ENCODE measurements at places on chromosomes 1 and 21.
A peak's percentile ranks its signal among the peaks of the same experiment; 100 is the strongest.

- no peak for DNase-seq
- H3K27ac ChIP-seq: no peak overlapping the region
- H3K27me3 ChIP-seq: no peaks in the 10 kb centered on the region
- no peak overlapping the region for H3K4me3 ChIP-seq
Measured at GRCh38 chr21:21968810-21969209, 970.6 kb downstream of the NCAM2 start.

GRCh38 chr1:76079475-76080227 is 5.1 kb downstream of the ST6GALNAC3 start:
- no peak overlapping the region for H3K27ac ChIP-seq
- H3K4me1 ChIP-seq: peaks cover 14% of the 10 kb centered on the region
- no peaks in the 10 kb centered on the region for H3K27me3 ChIP-seq
- DNase-seq: no peak

- H3K27ac ChIP-seq: no peak overlapping the region
- H3K4me3 ChIP-seq: no peak overlapping the region
- DNase-seq: no peak
- no peaks in the 10 kb centered on the region for H3K4me1 ChIP-seq
- no peaks in the 10 kb centered on the region for H3K36me3 ChIP-seq
- H3K27me3 ChIP-seq: no peaks in the 10 kb centered on the region
Measured at GRCh38 chr1:84330125-84330984, 28.8 kb downstream of the SAMD13 start.

GRCh38 chr1:202276081-202276715 is 65.5 kb downstream of the UBE2T start:
- peaks cover 8% of the 10 kb centered on the region for H3K27me3 ChIP-seq
- H3K36me3 ChIP-seq: no peaks in the 10 kb centered on the region
- no peak for DNase-seq
- peaks cover 6% of the 10 kb centered on the region for H3K4me1 ChIP-seq
- no peak overlapping the region for H3K27ac ChIP-seq

- no peak overlapping the region for H3K4me3 ChIP-seq
- DNase-seq: no peak
- H3K27me3 ChIP-seq: peaks cover 12% of the 10 kb centered on the region
- H3K36me3 ChIP-seq: no peaks in the 10 kb centered on the region
- no peak overlapping the region for H3K27ac ChIP-seq
- H3K4me1 ChIP-seq: peaks cover 58% of the 10 kb centered on the region
Measured at GRCh38 chr1:20323613-20323920, 32.9 kb downstream of the VWA5B1 start.

DNA sequence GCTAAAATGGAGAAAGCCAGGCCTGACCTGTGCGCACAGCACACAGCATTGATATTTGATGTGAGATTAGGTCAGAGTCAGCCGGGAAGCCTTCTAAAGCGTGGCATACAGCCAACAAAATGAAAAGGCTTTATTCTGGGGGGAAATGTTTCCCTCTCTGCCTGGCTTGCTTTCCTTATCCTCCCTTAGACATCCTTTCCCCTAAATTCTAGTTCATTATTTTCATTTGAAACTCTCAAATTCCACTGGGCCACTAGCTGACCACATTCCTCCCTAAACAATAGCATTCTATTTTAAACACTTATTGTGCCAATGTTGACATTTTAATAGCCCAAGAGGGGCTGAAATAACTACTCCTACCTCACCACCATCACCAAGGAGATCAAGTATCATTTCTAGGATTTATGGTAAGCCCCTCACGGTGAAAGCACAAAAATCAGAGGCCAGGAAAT is 49.4 kb downstream of the LEPR start:
- no peaks in the 10 kb centered on the region for H3K36me3 ChIP-seq
- H3K27ac ChIP-seq: peak overlapping the region; percentile 48
- no peak overlapping the region for H3K4me3 ChIP-seq

GRCh38 chr1:243394601-243395464 is 139.0 kb downstream of the SDCCAG8 start:
- peak; percentile 16 for DNase-seq
- peaks cover 3% of the 10 kb centered on the region for H3K4me1 ChIP-seq
- H3K27me3 ChIP-seq: no peaks in the 10 kb centered on the region

DNA sequence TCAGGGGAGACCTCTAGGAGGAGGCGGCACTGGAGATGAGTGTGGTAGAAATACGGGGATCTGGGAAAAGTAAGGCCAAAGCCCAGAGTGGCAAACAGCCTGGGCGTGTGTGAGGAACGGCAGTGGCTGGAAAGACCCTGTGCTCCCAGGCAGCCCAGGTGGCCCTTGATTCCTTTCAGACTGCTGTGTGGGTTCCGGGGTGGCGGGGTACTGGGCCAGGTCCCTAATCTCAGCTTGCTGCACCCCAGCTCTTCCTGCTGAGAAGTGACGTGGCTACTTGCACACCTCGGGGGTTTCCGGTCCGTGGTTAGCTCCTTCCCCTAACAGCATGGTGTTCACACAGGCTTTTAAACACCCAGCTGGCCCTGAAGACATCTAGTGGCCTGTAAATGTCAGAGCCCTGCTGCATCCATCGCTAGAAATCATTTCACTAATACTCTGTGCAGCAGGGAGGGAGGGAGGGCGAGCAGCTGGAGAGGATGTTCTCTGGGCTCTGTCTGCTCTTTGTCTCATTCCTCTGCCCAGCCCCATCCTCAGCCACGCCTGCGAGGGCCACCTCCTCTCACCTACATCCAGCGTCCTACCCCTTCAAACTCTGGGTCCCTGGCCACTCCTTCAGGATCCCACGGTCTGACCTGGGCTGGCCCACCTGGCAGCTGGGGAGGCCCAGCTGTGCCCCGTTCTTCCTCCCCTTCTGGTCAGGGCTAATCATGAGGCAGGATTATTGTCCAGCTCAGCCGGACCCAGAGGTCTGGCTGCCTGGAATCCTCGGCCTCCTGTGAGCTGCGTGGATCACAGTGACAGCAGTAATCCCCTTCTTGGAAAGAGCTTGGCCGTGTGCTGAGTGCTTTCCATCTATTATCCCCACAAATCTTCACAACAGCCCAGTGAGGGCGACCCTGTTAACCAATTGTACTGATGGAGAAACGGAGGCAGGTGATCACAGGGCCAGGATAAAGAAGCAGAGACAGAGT is 7.2 kb downstream of the ZDHHC18 start:
- H3K4me3 ChIP-seq: no peak overlapping the region
- H3K27ac ChIP-seq: no peak overlapping the region
- no peak for DNase-seq
- H3K27me3 ChIP-seq: no peaks in the 10 kb centered on the region

GRCh38 chr1:56065729-56066128 is 513.6 kb downstream of the PLPP3 start:
- no peak overlapping the region for H3K27ac ChIP-seq
- peaks cover 16% of the 10 kb centered on the region for H3K4me1 ChIP-seq
- H3K36me3 ChIP-seq: no peaks in the 10 kb centered on the region
- no peak for DNase-seq

DNA sequence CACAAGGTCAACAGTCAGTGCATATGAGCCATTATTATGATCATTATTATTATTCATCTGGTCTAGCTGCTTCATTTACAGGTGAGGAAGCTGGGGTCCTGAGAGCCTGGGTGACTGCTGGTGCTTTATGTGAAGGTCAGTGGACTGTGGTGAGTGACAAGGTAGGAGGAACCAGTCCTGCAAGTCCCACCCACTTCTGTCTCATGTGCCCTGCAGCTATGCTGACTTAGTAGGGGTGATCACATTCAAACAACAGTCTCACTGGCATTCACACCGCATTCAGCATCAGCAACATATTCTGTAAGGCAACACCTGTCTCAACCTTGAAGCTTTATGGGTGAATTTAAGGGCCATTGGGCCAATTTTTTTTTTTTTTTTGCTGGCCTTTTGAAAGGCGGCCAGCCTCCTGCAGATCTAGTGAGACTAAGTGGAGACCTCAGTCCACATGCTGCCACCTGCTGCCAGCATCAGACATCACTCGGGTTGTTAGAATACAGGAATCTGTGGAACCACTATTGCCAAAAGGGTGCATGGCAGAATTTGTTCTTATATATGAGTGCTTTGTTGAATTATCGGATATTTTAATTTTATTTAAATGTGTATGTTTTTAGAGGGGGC is 59.9 kb upstream of the CACNA1E start:
- H3K36me3 ChIP-seq: no peaks in the 10 kb centered on the region
- no peak overlapping the region for H3K4me3 ChIP-seq
- peaks cover 5% of the 10 kb centered on the region for H3K27me3 ChIP-seq
- DNase-seq: peak; percentile 35
- H3K4me1 ChIP-seq: no peaks in the 10 kb centered on the region

- H3K27ac ChIP-seq: peak overlapping the region; percentile 75
- DNase-seq: peak; percentile 88
- H3K36me3 ChIP-seq: peaks cover 34% of the 10 kb centered on the region
- H3K27me3 ChIP-seq: no peaks in the 10 kb centered on the region
- peaks cover 9% of the 10 kb centered on the region for H3K4me1 ChIP-seq
- H3K4me3 ChIP-seq: no peak overlapping the region
Measured at GRCh38 chr1:202952818-202953217, 5.3 kb downstream of the ADIPOR1 start.

DNA sequence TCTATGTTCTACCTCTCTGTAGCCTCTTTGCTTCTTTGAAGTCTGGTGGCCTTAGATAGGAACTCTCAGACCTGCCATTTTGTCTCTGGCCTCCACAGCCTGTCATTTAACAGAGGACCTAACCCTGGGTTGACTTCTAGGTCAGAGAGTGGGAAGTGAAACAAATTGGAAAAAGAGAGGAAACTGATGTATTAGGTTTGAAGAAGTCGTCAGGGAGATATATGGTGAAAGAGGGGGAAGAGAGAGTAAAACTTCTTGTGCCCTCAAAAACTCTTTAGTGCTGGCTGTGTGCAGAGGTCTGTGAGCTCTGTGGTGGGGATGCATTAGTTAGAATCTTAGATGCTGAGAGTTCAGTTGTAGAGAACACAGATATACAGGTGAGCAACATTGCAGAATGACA is 30.2 kb upstream of the CD1D start:
- no peak overlapping the region for H3K4me3 ChIP-seq
- peaks cover 16% of the 10 kb centered on the region for H3K4me1 ChIP-seq
- H3K27me3 ChIP-seq: no peaks in the 10 kb centered on the region

DNA sequence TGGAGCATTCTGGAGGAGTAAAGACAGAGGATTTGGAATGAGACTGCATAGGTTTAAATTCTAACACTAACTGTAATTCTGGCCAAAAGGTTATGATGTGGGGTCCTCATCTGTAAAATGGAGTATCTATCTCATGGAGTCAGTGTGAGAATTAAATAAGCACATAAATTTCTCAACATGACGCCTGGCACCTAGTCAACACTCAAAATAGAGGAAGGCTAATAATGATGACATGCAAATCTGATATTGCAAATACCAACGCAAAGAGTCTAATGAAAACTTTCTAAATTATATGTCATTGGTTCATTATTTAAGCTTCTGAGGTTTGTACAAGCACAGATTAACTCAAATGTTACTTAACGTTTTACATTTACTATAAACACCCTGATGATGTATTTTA is 29.6 kb downstream of the APP start:
- peaks cover 4% of the 10 kb centered on the region for H3K4me1 ChIP-seq
- no peaks in the 10 kb centered on the region for H3K36me3 ChIP-seq
- no peak overlapping the region for H3K27ac ChIP-seq
- H3K27me3 ChIP-seq: no peaks in the 10 kb centered on the region
- H3K4me3 ChIP-seq: no peak overlapping the region

GRCh38 chr1:34479731-34480130 is 275.1 kb upstream of the GJB5 start:
- no peaks in the 10 kb centered on the region for H3K4me1 ChIP-seq
- H3K27ac ChIP-seq: no peak overlapping the region
- H3K36me3 ChIP-seq: no peaks in the 10 kb centered on the region
- DNase-seq: no peak
- H3K27me3 ChIP-seq: peaks cover 4% of the 10 kb centered on the region

DNA sequence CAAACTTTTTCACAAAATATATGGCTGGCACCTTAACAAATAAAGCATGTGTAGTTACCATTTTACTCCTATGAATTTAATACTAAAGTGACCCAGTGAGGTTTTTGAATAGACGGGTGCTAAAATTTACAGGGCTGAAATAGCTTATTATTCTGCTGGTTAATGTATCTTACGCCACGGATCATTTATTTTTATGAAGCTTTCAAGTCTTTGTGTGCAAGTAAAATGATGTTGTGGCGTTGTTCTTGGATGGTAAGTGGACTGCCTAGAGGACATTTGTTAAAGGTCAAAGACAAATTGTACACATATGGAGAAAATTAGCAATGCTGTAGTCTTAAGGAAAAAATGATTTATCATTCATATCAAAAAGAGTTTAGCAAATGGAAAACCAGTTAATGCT is 22.8 kb downstream of the INSL5 start:
- peak; percentile 11 for DNase-seq
- no peaks in the 10 kb centered on the region for H3K4me1 ChIP-seq
- H3K36me3 ChIP-seq: no peaks in the 10 kb centered on the region
- no peak overlapping the region for H3K27ac ChIP-seq
- no peak overlapping the region for H3K4me3 ChIP-seq
- no peaks in the 10 kb centered on the region for H3K27me3 ChIP-seq

DNA sequence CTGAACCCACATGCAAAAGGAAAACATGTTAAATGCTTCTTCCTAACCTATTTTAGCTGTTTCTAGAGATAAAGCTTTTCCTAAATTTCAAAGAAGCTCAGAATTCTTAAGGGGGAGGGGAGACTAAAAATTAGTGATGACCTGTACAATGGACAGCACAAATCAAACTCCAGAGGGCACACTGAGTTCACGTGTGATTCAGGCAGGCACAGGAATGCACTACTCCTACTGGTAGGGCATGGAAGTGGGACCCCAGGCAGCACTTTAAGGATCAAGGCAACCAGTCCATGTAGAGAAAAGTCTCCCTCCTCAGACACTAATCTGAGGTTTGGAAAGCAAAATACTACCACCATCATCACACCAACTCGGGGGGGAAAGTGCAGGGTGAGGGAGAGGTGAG is 31.3 kb upstream of the CLCA4 start:
- H3K4me3 ChIP-seq: no peak overlapping the region
- no peaks in the 10 kb centered on the region for H3K27me3 ChIP-seq
- no peak overlapping the region for H3K27ac ChIP-seq
- H3K36me3 ChIP-seq: no peaks in the 10 kb centered on the region
- H3K4me1 ChIP-seq: no peaks in the 10 kb centered on the region
- DNase-seq: no peak

- peaks cover 7% of the 10 kb centered on the region for H3K27me3 ChIP-seq
- peak overlapping the region; percentile 71 for H3K4me3 ChIP-seq
- H3K27ac ChIP-seq: no peak overlapping the region
Measured at GRCh38 chr1:85465786-85466134, 801 bp upstream of the DDAH1 start.

Measured in muscle of leg (tissue), 16 donors.